ENCODE measurements at places on chromosomes 13 and 19. TPM values are rescaled to one million over a fixed set of nuclear protein-coding genes. Genes with fewer than 3 reads are reported as not detected.

DNA sequence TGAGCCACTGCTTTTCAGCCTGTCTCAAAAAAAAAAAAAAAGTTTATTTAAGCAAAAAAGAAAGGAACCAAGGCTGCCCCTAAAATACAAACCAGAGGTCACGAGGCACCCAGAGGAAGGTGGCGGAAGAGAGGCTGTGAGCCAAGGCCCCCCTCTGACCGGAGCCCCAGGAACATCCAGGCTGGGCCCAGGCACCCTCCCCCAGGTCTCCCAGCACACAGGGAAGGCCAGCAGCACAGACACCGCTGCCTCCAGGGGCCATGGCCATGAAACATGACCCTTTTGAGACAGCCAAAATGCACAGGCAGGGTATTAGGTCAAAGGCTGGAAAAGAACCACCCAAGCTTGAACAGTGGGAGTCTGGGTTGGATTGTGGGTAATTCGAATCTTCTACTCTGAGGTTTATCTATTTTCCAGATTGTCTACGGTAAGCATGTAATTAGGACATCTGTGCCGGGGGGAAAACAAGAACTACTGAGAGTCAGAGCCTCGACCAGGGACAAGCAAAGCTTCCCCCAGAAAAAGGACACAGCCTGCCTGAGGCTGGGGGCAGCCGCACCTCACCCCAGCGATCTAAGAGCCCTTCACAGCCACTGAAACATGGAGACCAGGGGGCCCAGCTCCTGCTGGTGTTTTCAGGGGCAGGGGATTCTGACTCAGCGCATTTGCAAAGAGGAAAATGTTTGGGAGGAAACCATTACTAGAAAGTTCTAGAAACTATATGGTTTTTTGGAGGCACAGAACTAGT, 8.4 kb downstream of the PEX11G start:
- DNase-seq: no peak

DNA sequence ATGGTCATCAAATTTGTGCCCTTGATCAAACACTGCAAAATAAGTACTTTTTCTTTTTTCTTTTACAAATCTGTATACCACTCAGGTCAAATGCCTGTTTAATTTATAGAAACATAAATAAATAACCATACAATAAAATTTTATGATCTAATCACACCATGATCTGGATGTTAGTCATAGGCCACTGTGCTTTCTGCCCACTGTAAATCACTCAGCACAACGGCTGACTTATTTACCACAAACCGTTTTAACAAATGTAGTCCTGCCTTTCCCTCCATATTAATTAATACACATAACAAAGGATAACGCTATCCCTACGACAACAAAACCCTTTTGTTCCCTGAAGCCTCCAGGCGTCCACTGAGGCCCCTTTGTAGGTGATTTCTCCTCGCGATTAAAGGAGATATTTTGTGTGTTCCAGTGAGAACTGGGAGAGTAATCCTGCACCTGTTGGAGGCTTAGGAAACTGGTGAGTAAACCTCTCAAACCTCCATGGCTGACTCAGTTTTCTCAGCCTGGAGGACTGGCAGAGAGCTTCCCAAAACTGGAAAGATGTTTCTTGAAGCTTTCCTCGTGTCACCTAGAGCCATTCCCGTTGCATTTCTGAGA, 477.1 kb upstream of the SGCG start:
- no peak for DNase-seq

DNA sequence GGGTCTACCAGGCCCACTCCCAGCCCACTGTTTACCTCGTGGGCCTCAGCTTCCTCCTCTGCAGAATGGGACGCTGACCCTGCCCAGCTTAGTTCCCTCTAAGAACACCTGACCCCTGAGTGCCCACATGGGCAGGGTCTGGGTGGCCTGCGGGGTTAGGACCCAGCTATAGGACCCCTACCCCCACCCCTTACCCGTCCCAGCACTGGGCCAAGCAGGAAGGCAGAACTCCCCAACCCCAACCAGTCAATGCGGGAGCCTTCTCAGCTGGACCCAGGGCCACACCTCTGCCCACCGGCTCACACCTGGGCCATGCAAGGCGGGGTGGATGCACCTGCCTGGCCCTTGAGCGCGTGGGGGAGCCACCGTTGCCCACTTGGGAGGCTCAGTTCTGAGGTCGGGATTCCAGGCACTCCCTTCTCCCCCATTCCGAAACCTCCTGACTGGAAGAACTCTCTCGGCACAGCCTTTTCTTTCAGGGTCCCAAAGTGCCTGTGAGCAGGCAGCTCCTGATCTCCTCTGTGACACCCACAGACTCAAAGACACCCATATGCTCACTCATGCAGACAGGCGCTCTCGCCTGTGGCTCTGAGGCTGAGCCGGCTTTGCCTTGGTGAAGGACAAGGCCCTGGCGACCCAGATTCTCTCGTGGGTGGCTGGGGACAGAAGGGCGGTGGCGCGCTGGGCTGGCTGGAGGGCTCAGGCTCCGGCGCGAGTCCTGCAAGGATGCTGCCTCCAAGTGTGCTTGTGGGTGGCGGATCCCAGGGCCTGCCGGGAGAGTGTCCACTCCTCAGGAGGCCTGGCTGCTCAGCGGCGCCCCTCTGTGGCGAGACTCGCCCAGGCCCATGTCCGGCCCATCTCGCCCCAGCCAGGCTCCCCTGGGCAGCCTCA, 27.9 kb upstream of the PARP4 start:
- DNase-seq: no peak

DNA sequence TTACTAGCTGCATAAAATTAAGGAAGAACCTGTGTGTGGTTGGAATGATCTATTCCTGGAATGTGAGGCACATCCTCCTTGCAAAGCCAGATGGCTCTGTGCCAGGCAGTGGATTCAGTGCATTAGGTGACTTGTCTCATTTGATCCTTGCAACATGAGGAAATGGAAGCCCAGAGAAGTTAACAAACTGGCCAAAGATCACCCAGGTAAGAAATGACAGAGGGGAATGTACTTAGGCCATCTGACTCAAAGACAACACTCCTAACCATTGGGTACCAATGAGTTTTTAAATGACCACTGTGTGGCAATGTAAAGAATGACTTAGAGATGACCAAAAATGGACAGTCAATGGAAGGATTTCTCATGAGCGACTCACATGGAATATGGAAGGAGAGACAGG, 114.2 kb upstream of the RXFP2 start:
- no peak for DNase-seq

GRCh38 chr19:29193155-29193554, 19.8 kb downstream of the UQCRFS1 start:
- no peak for DNase-seq

- DNase-seq: no peak
Measured at GRCh38 chr13:113094410-113094800, 11.2 kb upstream of the F7 start.

- DNase-seq: peak; percentile 88
Measured at GRCh38 chr19:6273701-6274601, 5.8 kb downstream of the MLLT1 start.

- DNase-seq: peak; percentile 51
Measured at GRCh38 chr19:39823686-39824085, 10.3 kb downstream of the DYRK1B start.

DNA sequence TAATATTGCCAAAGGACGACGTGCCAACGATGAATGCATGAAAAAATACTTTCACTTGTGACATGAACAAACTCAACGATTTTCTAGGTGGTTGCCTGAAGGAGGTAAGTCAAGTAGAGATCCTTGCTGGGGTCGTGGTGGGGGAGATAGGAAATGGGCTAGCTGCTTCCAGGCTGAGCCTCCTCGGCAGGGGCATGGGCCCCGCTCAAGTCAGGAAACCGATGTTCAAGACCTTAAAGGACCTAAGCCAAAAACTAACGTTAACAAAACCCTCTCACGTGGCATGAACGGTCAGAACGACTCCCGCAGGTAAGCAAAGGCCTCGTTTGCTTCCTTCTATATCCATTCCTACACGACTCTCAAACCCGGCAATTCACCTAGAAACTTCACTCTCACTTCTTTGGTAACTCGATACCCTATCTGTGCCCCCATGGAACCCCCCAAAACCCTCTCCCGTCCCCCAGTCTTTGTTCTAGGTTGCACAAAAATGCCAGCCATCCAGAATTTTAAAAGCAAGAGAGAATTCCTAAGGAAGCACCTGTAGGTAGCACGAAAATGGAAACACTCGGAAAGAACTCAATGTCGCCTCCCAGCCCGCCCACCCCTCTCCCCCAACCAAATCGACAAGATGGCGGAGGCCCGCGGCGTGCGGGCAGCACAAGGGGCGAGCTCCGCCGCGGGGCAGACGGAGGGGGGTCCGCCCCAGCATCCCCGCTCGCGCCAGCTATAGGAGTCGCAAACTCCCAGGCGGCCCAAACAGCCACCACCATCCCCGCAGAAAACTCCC, 13.6 kb downstream of the ACP4 start:
- no peak for DNase-seq

DNA sequence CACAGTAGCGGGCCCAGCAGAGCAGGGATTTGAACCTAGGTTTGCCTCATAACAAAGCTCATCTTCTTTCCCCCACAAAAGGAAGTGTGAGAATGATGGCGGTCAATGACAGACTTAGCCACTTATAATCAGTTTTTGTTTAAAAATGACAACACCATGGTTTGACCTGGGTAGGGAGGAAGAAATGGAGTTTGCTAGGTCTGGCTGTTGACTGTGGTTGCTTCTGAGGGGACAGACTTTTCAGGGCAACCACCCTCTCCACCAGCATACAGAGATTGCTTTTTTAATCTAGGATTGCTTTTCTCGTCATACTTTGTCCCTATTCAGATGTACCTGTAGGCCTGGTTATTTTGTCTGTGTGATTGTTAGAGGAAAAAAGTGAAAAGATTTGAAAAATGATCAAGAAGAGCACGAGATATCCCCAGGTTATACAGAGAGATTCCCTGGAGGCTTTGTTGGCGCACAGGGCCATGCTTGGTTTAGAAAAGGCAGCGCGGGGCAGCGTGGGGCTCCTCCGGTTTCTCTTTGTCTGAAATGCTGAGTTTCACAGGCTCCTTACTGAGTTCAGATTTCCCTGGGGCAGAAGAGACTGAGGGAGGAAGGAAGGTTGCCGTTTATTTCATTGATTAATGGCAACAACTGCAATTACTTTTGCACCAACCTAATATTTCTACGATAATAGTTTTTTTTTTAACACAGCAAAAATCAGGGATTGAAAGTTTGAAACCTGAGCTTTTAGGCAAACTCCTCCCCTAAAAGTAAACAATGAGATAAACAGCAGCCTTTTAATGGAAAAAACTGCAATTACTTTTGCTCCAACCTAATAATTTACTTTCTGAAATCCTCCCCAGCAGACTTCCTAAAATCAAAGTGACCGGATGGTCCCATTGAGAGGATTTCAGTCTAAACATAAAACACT, 97.0 kb upstream of the RNF113B start:
- DNase-seq: no peak

Gene IZUMO2
- total RNA-seq: not detected

Gene CKM
- not detected for total RNA-seq

Gene UBE2L5
- 0.22 TPM for total RNA-seq

Gene SMAD9
- 30.5 TPM for total RNA-seq

Gene OVOL3
- total RNA-seq: not detected

Gene MZT1
- 9.0 TPM for total RNA-seq

Gene SPPL2B
- total RNA-seq: 48.0 TPM
